ENCODE measurements at places on chromosomes 16 and 17.

GRCh38 chr17:28738680-28739384 is 5.0 kb upstream of the TRAF4 start:
- DNase-seq = no peak

- no peak for DNase-seq
These were observed 178.8 kb downstream of the RAB11FIP4 start for GRCh38 chr17:31570231-31570630.

DNA sequence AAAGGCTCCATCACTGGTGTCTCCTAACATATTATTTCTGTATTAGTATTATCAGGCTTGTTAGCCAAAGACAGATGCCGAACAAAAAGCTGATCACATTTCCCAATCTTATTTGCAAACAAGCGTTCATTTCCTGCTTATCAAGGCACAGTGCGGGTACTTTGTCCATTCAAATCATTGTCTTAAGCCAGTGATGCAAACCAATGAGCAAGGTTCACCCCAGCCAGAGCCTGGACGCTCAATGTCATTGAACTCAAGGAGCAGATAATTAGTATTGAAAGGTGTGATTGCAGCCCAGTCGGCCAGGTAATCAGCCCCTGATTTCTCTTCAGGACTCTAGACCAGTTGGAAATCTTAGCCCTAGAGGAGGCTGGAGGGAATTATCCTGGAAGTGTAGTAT is 20.4 kb upstream of the SOX9 start:
- no peak for DNase-seq

- DNase-seq = no peak
These were observed 5.1 kb upstream of the VPS4A start for GRCh38 chr16:69306031-69306430.

DNA sequence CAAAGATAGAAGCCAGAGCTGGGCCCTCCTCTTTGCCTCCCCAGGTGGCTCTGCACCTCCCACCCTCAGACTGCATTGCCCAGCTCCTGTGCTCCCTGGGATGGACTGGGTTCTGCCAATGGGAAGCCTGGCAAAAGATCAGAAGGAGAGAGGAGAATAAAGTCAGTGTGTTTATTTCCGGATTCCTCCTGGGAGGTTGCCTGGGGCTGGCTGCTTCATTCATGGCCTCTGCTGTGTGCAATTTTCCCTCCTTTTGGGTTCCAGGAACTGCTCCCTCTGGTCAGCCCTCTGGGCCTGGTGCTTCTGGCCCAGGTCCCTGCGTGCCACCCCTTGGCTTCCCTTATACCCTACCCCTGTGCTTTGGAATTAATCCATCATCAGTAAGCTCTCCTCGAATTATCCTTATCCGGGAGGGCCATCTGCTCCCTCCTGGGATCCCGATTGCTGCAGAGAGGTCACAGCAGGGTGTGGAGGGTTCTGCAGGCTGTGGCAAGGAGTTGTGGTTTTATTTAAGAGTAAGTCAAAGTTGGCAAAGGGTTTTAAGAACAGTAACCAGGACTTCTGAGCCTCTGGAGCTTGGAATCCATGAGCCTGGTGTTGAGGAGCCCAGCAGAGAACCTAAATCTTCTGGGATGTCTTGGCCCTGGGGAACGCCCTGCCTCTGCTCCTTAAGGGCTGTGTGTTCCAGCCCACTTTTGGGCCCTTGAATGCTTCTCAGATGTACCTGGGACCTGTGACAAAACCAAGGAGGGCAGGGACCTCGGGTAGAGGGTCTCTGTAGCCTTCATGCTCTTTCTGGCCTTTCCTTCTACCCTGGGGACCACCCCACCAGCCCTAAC is 8.2 kb upstream of the MMP2 start:
- DNase-seq = no peak

GRCh38 chr16:65909310-65910050 is 457.0 kb upstream of the CDH5 start:
- DNase-seq = no peak

- no peak for DNase-seq
These were observed 9.4 kb downstream of the BAHCC1 start for GRCh38 chr17:81404558-81405165.

- peak; percentile 91 for DNase-seq
These were observed at the start of gene SLC16A5 for GRCh38 chr17:75087558-75088453. TSS of gene SLC16A5 (plus strand) at chr17:75087954. CDS start at chr17:75093637, 5,683 bp downstream.

DNA sequence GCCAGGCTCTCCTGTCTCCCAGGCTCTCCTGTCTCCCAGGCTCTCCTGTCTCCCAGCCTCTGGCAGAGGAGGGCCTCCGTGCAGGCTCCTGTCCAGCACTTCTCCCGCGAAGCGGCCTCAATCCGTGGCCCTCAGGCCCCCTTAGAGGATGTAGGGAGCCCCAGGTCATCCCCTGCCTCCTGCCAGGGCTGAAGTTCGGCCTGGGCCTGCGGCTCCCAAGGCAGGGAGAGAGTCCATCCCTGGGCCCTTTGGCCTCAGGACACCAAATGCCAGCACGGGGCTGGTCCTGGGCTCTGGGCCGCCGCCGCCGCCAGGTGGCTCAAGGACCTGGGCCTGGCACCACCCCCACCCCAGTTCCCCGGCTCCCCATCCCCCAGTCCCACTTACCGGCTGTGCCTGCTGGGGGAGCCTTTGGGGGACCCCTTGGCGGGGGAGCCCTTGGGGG is 370 bp downstream of the EVPL start:
- no peak for DNase-seq
